ENCODE measurements at places on chromosomes 2 and 18.

- peak; percentile 67 for DNase-seq
Measured at GRCh38 chr2:32688541-32688940, 60.7 kb downstream of the TTC27 start.

GRCh38 chr2:55809875-55810621 lies 113.5 kb downstream of the EFEMP1 start:
- no peak for DNase-seq

DNA sequence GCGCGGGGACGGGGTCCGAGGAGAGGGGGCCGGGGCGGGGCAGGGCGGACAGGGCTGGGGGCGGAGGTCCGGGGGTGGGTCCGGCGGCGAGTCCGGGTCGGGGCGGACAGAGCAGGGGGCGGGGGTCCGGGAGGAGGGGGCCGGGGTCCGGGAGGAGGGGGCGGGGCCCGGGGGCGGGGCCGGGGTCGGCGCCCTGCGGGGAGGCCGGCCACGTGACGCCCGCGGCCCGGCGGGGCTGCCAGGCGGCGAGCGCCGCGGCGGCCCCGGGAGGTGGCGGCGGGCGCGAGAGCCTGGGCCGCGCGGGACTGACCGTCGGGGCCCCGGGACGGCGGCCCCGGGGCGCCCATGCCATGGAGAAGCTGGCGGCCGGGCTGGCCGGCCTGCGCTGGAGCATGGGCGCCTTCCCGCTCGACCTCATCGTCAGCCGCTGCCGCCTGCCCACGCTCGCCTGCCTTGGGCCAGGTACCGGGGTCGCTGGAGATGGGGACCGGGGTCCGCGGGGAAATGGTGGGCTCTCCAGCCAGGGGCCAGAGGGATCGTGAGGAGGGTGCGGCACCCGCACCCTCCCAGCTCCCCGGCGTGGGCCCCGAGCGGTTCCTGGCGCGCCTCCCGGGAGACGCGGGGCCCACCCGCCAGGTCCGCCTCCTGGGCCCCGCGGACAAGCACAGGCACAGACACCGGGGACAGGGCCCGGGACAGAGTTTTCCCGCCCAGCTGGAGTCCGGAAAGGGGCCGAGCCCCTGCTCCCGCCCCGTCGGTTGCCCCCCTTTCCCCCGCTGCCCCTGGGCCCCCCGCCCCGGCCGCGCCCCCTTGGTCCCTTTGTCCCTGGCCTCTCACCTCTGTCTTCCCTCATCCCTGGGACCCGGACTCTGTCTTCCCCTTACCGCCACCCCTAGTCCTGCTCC lies at the start of gene GAREM2:
Gene GAREM2, plus strand, starts transcription at position 218 of the 905 bp plus-strand sequence. Its CDS starts 133 bp downstream, at position 351.
- no peak for DNase-seq

DNA sequence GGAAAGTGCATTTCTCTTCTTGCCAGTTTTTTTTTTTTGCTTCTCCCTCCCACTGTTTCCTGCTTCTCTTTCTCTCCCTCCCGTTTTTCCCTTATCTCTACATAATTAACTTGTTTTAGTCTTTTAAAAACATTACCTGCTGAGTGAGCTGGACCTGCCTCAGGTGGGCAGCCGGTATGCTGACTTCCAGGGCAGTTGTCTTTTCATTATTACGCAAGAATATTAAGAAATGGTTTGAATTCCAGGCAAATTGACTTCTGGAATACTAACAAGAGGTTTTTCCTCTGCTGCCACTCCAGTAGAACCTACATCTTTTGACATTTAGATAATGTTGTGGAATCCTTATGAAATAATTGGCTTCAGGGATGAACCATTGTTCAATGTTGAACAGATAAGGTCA lies 161.8 kb downstream of the THSD7B start:
- DNase-seq = no peak

DNA sequence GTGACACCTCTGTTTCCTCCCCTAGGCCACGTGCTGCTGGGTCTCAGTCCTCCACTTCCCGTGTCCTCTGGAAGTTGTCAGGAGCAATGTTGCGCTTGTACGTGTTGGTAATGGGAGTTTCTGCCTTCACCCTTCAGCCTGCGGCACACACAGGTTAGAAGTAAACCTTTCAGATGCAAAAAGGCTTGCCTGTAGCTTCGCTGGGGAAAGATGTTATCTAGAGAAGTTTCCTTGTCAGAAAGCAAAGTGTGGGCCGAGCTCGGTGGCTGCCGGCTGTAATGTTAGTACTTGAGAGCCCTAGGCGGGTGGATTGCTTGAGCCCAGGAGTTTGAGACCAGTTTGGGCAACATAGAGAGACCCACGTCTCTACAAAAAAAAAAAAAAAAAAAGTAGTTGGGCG lies 16.7 kb downstream of the IL1R2 start:
- DNase-seq = no peak

DNA sequence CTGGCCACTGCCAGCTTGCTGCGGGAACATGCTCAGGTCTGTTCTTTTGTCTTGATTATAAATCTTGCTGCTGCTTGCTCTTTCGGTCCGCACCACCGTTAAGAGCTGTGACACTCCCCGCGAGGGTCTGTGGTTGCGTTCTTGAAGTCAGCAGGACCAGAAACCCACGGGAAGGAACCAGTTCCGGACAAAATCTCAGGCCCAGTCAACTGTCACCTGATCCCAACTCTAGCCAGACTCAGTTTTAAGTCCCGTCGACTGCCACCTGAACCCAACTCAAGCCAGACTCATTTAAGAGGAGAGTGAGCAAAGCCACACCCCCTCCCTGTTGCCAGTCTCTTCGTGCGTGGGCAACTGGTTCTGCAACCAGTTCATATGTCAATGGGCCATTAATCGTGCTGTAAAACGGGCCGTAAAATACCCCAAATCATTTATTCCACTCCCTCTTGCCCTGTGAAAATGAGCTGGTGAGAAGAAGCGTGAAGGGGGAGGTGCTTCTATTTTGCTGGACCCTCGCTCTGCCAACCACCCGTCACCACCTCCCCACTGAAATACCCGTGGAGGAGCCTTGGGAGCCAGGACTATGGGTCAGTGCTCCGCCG lies 224.3 kb downstream of the NDUFA10 start:
- no peak for DNase-seq

DNA sequence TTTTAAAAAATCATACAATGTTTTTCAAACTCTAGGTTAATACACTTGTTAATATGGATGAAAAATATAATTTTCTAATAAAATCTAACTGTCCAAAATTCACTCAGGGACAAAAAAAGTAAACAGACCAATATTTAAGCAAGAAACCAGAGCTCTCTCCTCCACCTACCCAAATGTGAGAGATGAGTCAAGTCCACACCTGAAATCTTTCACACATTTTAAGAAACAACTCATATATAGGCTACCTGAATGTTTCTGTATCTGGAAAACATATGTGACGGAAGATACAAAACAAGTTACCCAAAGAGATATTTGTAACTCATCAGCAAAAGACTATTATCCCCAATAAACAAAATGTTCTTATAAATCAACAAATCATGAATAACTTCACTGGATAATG lies 20.2 kb downstream of the ZNF516 start:
- DNase-seq = no peak

DNA sequence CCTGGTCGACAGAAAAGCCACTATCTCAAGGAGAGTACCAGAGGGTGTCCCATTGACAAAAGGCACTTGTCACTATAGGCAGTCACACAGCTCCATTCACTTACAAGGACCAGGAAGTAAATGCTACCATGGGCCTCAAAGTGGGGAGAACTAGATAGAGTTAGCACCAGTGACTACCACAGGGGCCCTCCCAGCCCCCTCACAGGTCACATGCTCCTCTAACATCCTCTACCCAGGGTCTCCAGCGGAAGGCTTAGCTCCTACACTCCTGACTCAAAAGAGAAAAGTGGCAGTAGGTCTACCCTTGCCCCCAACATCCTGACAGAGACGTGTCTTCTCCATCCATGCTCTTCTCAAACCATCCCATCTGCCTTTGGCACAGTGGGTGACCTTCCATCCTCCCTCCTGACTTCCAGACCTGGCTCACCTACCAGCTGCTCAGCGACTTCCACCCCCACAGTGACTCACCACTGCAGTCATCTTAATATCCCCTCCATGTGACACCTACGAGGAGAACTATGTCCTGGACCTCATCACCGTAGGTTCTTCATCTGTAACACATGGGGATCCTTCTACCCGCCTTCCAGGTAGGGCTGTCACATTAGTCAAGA lies 5.6 kb upstream of the DNMT3A start:
- no peak for DNase-seq

- no peak for DNase-seq
Measured at GRCh38 chr2:140248623-140249022, 1468.4 kb upstream of the NXPH2 start.

DNA sequence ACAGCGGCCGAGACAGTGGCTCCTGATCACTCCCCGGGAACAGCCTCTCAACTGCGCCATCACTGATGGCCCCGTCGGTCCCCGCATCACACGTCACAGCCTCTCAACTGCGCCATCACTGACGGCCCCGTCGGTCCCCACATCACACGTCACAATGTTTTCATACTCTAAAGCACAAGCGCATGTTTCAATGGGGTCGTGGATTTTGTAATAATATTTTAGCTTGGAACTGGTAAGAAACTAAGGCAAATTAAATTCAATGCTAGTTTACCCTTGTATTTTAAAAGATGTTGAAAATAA lies 44.2 kb upstream of the CTDP1 start:
- DNase-seq = no peak

- peak; percentile 54 for DNase-seq
Measured at GRCh38 chr2:199273042-199273511, 184.7 kb downstream of the SATB2 start.

- no peak for DNase-seq
Measured at GRCh38 chr2:109352056-109352897, 223.3 kb downstream of the SH3RF3 start.

GRCh38 chr2:25280051-25280687 lies 61.6 kb downstream of the DNMT3A start:
- DNase-seq = no peak

GRCh38 chr2:95337829-95338228 lies 40.7 kb downstream of the KCNIP3 start:
- no peak for DNase-seq

GRCh38 chr2:24237313-24237712 lies 62.5 kb downstream of the FAM228A start:
- DNase-seq = no peak

GRCh38 chr2:43344868-43345373 lies 118.5 kb upstream of the ZFP36L2 start:
- DNase-seq = no peak

Measured in fibroblast of skin of back (primary cell).